ENCODE measurements at places on chromosomes 5 and 9.

GRCh38 chr5:74482523-74482922 is 158.0 kb downstream of the ENC1 start:
- DNase-seq: no peak

GRCh38 chr9:75997206-75997605 is 106.7 kb downstream of the PCSK5 start:
- DNase-seq: no peak

DNA sequence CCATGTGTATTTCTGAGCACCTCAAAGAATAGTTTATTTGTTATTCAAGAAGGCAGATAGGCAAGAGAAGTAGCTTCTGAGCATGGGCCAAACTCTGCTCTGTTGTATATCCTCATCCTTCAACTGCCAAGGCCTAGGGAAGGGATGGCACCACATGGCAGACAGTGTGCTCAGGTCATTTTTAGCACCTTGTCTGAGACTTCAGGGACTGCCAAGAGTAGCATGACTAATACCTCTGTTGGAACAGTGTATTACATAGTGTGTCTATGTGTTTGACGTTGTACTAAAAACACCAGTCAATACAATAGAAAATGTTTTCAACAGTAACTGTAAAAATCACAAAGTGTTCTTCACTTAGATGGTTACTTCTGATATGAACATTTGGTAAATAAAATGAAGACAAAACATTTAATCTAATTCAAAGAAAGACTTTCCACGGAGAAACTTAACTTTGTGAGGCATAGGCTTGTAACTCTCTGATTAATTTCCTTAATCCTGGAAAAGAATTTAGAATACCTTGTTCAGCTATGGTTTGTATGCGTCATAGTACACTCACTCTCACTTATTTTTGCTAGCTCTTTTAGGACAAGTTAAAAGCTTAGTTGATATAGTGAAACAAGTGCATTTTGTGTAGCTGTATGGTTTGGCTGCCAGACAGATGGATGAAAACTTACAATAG is 318.4 kb upstream of the RIOK2 start:
- no peak for DNase-seq

DNA sequence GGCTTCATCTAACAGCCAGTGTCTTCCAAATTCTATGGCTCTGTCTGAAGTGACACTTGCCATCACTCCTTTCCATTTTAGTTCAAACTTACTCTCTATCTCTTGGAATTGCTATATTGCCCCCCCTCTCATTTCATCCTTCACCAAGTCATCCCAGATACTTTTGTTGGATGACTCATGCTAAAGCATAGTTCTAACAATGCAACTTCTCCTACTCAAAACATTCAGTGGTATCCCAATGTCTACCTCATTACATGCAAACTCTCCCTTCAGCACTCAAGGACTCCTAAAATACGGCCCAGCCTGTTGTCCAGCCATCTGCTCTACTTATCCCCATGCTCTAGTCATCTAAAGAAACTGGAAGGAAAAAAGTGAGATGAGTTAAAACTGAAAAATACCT is 171.6 kb downstream of the RASEF start:
- DNase-seq: no peak

DNA sequence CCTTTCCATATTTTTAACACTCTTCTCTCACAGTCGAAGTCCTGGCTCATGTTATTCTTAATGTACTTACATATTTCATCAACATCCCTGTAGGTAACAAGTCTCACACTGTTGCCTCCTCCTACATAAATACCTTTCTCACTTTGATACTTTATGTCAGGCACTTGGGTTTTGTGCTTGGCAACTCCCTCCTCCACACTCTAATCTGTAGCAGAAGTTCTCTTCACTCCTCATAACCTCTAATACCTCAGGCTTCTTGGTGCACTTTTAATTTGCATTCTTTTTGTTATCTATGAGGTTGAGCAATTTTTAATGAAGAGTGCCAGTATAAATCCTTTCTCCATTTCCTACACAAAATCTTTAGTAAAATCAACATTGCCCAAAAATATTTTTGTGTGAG is 24.1 kb upstream of the ARRDC3 start:
- no peak for DNase-seq

DNA sequence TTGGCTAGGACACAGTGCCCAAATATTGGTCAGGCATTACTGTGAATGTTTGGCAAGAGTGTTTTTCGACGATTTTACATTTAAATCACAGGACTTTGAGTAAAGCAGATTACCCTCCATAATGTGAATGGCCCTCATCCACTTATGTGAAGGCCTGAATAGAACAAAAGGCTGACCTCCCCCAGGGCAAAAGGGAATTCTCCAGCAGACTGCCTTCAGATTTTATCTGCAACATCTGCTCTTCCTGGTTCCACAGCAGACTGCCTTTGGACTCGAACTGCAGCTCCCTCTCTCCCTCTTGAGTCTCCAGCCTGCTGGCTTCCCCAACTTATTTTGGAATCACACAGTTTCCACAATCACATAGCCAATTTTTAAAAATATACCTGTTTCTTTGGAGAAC is 7.1 kb upstream of the TMEM215 start:
- DNase-seq: no peak

- no peak for DNase-seq
Measured at GRCh38 chr5:86862093-86862492, 244.4 kb downstream of the COX7C start.

- no peak for DNase-seq
Measured at GRCh38 chr5:114412510-114413171, 50.8 kb downstream of the KCNN2 start.

GRCh38 chr5:179328291-179328690 is 17.0 kb downstream of the ADAMTS2 start:
- no peak for DNase-seq

DNA sequence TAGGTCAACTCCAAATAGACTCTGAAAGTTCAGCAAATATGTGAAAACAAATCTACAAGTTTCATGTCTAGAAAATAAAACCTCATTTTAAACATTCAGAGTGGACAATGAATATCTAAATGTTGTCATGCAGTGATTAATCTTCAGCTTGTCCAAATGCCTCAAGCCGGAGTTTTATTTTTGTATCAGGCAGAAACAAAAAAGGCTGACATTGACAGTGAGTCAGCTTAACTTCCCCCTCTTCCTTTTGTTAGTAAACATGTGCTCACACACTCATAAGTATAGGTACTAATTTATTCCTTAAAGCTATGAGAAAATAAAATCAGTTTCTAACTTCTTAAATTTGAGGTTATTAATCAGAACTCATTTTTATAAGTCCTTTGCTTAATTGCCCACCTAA is 467.9 kb upstream of the DAB2 start:
- no peak for DNase-seq

DNA sequence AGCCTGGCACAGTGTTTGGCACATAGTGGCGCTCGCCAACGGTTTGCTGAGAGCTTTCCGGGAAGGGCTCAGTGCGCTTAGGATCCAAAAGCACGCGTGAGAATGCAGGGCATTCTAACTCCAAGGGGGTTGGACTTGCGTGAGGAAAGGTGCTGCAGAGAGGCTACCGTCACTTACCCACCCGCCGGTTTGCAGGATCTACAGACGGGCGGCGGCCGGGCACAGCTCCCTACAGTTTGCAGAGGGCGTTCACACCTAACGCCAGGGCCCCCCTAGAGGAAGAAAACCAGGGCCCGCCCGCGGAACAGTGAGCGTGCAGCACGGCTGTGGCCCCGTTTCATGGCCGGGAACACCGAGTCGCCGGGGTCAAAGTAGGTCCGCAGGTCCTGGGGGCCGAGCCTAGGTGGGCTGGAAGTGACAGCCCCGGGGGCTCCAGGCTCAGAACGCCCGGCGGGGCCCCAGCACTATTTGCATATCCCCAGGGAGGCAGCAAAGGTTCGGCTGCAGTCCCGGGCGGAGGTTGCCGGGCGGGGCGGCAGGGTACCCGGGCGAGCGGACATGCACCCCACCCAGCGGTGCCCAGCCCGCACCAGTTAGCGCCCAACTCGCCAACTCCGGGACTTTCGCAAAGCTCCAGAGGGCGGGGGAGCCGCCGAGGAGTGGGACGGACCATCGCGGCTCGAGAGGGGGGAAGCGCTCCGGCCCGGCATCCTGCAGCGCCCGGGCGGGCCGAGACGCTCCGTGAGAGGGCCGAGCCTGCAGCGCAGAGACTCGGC is 526 bp upstream of the GALNT10 start:
- peak; percentile 30 for DNase-seq

GRCh38 chr5:80481019-80481893 is 6.6 kb upstream of the FAM151B start:
- peak; percentile 57 for DNase-seq

- DNase-seq: no peak
Measured at GRCh38 chr9:26579056-26579455, 313.5 kb downstream of the CAAP1 start.

GRCh38 chr9:121958530-121958929 is 134.6 kb downstream of the TTLL11 start:
- DNase-seq: no peak

DNA sequence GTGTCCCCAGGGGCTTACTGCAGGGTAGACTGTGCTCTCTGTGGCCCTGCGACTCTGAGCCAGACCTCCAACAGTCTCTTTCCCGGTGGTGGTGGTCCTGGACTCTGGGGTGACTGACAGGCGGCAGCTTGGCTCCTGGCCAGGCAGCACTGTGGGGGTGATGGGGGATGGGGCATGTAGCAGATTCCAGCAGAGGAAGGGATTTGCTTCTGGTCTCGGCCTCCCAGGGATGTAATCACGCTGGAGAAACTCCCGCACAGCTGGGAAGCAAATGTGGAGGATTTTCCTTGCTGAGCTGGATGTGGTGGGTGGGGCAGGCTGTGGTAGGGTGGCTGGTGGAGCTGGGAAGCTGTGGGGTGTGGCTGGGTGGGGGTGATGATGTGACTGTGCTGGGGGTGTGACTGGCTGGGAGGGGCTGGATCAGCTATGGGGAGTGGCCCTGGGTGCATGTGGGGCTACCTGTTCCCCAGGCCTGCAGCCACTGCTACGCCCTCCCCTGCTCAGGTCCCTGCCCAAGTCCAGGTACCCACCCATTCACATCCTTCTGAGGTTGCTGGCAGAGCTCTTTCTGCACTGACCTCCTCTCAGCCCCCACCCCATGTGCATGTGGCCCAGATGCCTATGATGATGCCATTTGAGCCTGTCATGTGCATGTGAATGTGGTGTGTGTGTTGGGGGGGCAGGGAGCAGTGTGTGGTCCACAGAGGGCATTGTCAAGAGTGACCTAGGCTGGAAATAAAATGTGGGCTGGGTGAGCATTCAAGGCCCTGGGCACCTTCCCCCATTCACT is 3.8 kb downstream of the NDST1 start:
- DNase-seq: no peak

- no peak for DNase-seq
Measured at GRCh38 chr9:134399435-134400056, 73.3 kb downstream of the RXRA start.

- DNase-seq: no peak
Measured at GRCh38 chr5:124524552-124525232, 221.7 kb downstream of the ZNF608 start.

DNA sequence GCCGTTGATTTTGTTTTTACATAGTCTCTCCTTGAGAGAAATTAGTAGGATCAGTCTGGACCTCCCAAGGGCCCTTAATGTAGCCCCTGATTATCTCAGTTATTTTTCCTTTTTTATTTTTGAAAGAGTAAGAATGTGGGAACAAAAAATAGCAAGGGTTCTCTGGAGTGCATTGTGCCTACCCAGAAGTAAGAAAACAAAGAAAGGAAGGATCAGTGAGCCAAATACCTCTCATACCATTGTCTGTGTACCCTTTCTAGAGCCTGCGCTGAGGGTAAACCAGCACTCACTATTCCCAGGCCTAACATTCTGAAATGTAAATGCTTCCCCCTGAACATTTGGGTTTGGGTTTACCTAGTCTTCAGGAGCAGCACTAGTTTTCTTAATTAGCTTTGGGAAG is 213.0 kb upstream of the TARS1 start:
- DNase-seq: no peak

Measured in NCI-H510A treated with DMSO at 0.1 percent for 48 hours (cell line).